ENCODE measurements at places on chromosomes 4 and X.

DNA sequence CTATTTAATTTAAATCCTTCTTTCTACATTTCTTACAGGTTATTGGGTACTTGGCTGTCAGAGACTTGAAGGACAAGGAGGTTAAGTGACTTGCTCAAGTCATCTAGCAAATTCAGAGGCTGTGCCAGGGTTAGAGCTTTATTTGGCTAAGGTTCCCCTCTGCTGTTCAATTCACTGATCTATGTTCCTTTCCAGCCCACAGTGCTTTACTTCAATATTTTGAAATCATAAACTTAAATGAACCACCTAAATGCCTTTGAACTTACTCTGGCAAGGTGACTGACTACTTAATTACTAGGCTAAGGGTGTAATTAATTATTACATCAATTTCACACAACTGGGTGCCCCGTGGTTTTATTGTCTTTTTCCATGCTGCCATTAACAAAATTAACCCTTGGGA is 288.7 kb downstream of the CAMK2D start:
- no peak for DNase-seq

DNA sequence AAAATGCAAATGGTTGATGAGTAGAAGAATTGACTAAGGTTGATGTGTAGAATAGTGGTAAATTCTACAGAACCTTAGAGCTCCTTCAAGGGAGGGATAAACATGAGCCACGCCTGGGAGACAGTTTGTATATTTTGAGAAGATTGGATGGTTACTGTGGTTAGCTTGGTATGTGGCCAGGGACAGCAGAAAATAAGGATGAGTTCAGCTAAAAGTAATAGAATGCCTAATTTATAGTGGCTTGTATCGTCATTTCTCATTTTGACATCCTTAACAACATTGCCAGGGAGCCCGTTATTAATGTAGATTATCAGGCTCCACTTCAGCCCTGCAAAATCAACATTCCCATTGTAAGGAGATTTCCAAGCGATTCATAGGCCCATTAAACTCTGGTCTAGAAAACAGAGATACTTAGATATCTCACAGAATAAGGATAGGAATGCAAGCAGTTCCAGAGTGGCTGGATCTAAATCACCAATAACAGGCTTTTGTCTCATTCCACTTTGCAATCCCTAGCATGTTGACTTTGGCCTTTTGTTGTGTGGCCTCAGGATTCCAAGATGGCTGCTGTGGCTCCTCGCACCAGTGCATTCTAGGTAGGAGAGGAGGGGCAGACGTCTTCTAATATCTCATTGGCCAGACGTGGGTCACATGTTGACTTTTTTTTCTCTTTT is 6.4 kb upstream of the PTTG2 start:
- DNase-seq: no peak

- no peak for DNase-seq
These were observed 6.3 kb downstream of the FMR1 start for GRCh38 chrX:147917700-147918695.

GRCh38 chrX:23952984-23953907 is 45.4 kb downstream of the CXorf58 start:
- DNase-seq: no peak

DNA sequence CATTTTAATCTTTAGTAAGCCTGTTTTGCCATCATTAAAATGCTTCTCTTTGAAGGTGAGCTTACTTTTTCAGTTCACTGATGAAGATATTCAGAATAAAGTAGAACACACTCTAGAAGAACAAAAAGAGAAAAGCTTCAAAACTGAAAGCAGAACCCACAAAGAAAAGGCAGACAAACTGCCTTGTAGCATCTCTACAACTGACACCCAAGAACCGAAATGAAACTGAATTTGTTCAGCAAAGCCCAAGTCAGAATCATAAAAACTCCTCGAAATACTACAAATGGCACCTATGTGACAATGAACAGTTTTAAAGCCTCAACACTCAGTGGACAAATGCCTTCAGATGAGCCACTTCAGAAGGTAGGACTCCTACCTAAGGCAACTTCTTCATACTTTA is 83.6 kb downstream of the MAML3 start:
- no peak for DNase-seq

DNA sequence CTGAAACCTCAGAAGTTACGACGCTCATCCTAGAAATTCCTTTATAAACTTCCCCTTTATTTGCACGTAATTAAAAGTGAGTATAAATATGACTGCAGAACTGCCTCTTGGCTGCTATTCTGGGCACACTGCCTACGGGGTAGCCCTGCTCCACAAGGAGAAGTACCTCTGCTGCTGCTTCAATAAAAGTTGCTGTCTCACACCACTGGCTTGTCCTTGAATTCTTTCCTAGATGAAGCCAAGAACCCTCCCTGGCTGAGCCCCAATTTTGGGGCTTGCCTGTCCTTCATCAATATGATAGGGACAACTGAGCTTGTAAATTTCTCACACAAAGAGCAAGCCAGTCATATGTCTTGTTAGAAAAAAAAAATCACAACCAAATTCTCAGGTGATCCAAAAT is 115.8 kb downstream of the VEGFC start:
- no peak for DNase-seq

DNA sequence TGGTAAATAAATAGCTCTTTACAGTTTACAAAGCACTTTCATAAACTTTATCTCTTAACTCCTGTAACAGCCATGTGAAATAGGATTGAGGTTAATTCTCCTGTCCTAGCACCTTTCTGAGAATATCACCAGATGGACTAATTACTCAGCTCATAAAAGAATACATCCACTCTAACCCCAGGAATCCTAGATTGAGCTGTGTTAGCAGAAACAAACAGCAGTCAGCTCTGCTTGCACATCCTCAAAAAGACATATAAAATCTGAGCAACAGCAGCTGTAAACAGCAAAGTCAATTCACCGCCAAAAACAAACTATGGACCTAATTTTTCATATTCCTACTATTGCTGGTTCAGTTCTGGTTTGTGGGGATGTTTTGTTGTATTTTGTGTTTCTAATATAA is 182.8 kb downstream of the QDPR start:
- no peak for DNase-seq

DNA sequence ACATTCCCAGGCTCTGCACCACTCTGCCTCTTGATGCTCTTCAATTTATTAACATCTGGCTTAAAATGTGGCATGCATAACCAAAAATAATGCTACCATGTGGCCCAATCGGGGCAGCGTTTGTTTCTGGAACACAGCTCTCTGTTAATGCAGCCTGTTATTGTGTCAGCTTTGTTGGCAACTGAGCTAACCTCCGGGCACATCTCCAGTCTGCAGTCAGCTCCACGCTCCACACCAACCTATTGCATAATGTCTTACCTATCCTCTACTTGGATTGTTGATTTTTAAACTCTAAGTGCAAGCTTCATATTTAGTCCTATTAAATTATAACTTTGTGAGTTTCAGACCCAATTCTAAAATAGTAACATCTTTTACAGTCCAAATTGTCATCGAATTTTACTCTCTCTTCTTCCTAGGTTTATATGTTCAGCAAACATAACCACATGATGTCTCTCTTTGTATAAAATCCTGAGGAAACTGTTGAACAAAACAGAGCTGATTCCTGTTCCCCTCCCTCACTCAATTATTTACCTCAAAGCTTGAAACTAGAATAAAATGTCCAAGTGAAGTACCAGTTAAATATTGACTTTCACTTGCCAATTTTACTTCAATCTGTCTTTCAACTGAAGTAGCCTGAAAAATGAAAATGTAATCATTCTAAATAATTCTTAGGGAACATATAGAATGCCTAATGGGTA is 92.2 kb upstream of the RAPGEF2 start:
- peak; percentile 47 for DNase-seq

DNA sequence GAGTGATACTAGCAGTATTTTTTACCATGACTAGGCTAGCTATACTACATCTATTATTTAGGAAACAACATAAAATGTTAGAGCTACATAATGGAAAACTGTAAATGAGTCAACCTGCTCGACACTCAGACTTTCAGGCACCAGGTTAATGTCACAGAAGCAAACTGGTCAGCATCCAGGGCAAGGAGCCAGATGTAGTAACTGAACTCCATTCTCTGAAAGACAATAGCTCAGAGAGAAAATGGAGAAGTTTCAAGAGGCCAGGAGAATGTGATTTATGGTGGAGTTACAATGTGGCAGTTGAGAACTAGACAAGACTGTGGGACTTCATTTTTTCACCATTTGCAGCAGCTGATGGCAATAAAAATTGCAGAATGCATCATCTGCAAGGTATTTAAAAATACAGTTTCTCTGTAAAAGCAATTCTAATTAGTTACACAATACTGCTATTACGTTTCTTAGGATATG is 342.7 kb upstream of the PABPC4L start:
- DNase-seq: no peak

- no peak for DNase-seq
These were observed 101.1 kb upstream of the PRR32 start for GRCh38 chrX:126718440-126718839.

DNA sequence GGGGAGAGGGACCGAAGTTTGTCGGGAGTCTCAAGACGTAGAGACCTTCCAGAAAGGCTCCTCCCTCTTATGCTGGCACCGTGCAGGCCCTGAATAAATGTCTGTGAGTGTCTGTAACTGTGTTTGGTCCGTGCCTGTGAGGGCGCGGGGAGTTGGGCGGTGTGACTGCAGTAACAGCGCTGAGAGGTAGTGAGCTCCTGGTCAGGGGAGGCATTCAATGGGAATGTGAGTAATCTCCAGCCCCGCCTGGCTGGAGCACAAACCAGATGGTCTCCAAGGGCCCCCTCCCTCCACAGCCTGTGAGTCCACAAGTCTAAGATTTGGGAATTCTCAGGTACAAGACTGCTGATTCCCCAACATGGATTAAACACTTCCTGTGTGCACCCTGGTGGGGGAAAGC is 100.0 kb downstream of the HMX1 start:
- no peak for DNase-seq

All from head of caudate nucleus (tissue), 42 donors.